ENCODE measurements at places on chromosomes 16 and 17.
A peak's percentile ranks its signal among the peaks of the same experiment; 100 is the strongest.

GRCh38 chr16:79723583-79724168 lies 123.1 kb upstream of the MAF start:
- no peak for DNase-seq

GRCh38 chr17:58248955-58249269 lies 10.5 kb downstream of the LPO start:
- DNase-seq = no peak

DNA sequence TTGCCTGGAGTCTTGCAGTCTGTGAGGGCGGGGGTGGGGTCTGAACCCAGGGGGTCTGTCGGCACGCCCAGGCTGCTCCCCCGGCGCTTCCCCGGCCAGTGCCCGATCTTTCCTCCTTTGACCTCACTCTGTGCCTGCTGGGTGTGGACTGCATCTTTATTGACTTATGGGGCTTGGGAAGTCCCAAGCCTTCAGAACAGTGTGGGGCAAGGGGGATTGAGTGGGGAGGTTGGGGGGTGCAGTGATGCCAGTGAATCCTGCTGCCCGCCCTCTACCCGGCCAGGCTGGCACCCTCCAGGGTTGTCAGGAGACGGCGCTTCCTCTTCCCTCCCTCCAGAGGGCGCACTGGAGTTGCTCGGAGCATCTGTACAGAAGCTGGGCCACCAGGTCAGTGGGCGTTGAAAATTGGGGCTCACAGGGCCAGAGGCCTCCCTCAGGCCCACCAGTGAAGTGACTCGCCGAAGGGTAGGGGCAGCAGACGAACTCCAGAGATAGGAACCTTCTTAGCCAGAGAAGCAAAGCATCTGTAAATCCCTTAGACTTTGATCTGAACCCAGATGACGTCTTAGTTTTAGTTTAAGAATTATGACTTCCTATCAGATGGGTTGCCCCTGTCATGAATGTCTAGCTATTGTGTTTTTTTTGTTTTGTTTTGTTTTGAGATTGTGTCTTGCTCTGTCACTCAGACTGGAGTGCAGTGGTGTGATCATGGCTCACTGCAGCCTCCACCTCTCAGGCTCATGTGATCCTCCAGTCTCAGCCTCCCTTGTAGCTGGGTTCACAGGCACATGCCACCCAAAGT lies 184.8 kb upstream of the CIBAR2 start:
- DNase-seq = peak; percentile 1

DNA sequence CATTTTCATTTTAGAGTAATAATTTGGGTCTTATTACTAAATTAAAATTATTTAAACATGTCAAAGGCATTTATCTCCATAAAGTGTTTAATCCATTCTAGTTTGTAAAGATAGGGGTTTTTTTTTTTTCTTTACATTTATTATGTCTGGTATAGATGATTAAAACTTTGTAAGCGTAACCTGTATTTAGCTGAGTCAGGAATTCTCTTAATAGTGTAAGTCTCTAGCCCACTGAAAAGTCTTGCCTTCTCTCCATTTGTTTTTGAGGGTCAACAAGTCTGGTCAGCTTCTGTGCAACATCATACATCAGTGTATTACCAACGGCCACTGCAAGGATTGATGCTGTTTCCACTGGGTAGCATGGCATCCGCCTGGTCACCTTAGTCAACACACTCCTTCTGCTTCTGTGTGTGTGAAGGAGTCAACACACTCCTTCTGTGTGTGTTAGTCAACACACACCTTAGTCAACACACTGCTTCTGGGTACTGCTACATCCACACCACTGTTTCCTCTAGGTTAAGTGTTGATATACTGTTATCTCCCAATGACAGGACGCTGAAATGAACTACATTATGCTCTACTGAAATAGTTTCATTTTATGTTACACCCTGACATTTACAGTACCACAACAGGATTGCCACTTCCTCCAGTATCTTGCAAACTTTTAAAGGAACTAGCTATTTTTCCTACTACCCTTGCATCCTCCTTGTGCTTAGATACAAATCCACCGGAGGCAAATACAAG lies 37.3 kb upstream of the VWA3A start:
- DNase-seq = no peak
